Endothelial cell of umbilical vein (primary cell): ENCODE measurements at places on chromosomes 2 and 18.

DNA sequence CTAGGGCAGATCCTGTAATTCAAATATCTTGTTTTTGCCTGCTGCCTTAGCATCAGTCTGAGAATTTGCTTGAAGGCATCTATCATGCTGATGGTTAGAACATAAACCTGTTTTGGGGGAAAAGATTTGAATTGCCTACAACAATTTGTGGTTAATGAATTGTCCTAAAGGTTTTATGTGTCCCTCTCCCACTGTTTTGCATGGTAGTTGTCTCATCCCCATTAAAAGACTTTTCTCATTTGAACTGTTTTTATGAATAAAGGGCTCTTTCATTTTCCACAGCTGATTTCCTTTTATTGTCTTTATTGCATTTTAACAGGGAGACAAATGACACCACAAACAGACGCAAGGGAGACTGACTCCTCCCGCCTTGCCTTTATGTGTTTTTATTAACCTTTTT lies 275.6 kb downstream of the PIK3C3 start:
- DNase-seq: no peak

DNA sequence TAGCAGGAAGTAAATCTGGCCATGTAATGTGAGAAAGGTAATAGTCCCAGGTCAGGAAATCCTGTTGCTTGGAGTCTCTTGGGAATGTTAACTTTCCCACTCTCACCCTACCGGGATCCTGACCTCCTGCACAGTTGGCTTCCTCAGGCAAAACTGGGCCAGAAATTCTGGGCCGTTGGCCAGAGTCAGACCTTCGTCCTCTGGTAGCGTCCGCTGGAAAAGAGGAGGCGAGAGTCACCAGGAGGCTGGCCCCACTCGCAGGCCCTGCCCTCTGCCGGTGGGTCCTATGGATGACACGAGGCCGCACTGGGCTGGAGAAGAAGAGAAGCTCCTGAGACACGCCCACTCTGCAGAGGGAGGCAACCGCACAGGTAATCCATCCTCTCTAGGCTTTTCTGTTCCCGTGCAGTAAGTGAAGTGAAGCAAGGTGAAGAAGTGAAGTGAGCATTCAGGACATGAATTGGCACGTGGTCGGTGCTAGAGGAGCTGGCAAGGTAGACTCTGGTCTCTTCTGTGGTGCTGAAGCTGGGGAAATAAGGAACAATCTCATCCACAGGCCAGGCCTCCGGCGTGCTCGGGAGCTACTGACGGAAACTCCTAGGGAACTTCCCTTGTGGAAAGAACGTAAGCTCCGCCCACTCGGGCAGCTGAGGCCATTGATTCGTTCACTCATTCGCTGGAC lies 182.7 kb upstream of the GLI2 start:
- DNase-seq: peak; percentile 97

DNA sequence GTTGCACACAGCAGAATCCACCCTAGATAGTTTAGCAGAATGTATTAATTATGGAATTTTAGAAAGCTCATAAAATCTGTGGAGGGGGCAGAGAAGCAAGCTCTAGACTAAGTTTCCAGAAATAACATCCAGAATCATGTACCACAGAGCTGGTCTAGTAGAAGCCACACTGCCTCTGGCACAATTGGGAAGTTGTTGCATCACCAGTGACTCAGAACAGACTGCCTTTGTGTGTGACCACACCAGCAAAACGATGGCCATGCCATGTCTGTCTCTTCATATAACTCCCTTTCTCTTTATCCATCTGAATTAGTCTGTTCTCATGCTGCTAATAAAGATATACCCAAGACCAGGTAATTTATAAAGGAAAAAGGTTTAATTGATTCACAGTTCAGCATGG lies 158.9 kb downstream of the CCDC148 start:
- no peak for DNase-seq

- DNase-seq: no peak
Observed at GRCh38 chr2:235762832-235763598, 269.2 kb downstream of the AGAP1 start.

DNA sequence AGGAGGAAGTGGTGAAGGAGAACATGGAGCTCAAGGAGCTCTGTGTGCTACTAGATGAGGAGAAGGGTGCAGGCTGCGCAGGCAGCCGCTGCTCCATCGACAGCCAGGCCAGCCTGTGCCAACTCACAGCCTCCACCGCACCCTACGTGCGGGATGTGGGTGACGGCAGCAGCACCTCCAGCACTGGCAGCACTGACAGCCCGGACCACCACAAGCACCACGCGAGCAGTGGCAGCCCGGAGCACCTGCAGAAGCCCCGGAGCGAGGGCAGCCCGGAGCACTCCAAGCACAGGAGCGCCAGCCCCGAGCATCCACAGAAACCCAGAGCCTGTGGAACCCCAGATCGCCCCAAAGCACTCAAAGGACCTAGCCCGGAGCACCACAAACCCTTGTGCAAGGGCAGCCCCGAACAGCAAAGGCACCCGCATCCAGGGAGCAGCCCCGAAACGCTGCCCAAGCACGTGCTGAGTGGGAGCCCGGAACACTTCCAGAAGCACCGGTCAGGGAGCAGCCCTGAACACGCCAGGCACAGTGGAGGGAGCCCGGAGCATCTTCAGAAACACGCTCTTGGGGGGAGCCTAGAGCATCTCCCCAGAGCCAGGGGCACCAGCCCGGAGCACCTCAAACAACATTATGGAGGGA lies 9.0 kb downstream of the CCDC85A start:
- no peak for DNase-seq

DNA sequence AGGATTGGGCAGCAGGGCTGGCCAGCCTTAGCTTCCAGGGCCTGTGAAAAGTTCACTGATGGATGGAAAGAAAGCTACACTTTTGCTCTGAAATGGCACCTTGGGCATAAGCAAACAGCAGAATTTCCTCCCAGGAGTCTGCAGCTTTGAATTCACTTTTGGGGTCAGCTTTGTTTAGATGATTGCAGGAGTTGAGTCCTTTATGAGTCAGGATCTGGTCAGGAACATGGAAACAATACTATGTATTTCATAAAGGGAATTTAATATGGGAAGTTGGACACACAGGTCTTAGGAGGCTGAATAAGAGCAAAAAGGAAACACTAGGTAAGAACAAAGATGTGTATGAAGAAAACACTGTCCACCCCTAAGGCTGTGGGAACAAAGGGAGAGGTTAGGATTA lies 345.3 kb downstream of the TSN start:
- DNase-seq: no peak

DNA sequence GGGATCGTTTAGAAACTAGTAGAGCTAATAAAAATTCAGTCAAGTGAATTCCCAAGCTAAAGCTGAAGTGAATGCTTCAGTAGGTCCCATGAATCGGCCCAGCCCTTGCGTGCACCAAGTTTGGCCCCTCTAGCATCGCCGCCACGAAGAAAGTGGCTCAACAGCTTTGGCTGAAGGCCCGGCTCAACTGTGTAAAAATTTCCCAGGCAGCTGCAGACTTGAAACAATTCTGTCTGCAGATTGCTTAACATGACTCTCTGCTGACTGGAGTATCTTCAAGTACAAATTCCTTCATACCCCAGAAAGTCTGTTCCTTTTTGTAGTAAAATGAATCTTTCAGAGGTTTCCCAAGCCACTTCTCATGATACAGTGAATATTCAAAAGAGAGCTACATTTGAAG lies 32.7 kb downstream of the ALMS1 start:
- no peak for DNase-seq

DNA sequence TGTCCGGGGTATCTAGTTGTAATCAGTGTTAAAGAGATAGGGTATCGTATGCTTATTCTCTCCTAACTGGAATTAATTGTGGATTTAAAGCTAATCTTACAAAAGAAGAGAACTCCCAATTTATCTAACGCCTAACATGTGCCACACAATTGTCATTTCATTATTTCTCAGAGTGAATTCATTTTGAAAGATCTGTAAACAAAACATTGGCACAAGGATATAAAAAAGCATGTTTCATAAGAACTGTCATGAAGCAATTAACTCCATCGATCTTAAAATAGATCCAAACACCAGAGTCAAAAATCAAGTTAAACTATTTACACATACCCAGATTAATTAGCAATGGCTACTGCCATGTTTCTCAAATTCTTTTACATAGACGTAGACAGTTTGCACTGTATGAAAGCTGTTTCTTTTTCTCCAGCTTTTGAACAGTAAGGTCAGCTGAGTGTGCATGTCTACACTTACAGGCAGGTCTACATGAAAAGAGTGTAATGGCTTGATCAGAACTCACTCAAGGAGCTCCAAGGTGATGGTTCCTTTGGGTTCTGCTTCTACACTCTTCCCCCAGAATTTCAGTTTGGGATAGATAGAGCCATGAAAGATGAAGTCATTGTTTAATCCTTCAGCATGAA lies 38.8 kb downstream of the CABYR start:
- no peak for DNase-seq

- DNase-seq: no peak
Observed at GRCh38 chr2:133705287-133705686, 137.0 kb upstream of the NCKAP5 start.

- no peak for DNase-seq
Observed at GRCh38 chr2:104863468-104864279, 9.8 kb downstream of the POU3F3 start.

GRCh38 chr2:239108459-239108858 lies 260.6 kb downstream of the TWIST2 start:
- no peak for DNase-seq
